ENCODE measurements at places on chromosomes 7 and 10.

DNA sequence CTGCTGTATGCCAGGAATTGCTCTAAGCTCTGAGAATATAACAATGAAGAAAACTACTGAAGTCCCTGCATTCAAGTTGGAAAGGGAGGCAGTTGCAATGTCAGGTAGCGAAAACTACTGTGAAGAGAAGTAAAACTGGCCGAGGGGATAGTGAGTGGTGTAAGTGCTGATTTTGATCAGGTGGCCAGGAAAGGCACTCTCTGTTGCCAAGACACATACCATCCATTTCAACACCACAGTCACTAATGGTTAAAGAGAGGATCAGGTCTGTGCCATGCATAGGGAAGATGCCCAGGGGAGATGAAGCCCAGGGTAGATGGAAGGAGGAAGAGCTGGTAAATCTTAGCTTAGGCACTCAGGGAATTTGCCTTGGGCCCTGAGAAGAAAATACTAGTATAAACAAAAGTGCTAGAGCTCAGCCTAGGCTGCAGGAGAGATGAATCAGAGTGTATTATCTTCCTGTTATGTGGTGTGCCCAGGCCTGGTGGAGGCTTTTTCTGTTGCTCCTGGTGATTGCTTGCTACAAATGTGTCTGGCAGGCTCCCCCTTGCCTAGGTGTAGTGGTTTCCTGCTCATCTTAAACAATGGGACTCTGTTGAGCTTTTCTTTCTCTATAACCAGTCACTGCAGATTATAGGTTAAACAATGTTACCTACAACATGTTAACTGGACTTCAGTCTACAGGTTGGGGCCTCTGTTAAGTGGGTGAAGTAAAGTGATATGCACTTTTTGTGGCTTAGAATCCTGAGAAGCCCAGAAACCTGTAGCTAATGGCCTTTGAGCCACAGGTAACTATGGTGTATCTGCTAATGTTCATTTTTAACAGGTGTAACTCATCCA lies 125.5 kb downstream of the LRRC4 start:
- no peak for DNase-seq

- no peak for DNase-seq
These were observed 84.9 kb upstream of the PRR15 start for GRCh38 chr7:29478687-29479240.

DNA sequence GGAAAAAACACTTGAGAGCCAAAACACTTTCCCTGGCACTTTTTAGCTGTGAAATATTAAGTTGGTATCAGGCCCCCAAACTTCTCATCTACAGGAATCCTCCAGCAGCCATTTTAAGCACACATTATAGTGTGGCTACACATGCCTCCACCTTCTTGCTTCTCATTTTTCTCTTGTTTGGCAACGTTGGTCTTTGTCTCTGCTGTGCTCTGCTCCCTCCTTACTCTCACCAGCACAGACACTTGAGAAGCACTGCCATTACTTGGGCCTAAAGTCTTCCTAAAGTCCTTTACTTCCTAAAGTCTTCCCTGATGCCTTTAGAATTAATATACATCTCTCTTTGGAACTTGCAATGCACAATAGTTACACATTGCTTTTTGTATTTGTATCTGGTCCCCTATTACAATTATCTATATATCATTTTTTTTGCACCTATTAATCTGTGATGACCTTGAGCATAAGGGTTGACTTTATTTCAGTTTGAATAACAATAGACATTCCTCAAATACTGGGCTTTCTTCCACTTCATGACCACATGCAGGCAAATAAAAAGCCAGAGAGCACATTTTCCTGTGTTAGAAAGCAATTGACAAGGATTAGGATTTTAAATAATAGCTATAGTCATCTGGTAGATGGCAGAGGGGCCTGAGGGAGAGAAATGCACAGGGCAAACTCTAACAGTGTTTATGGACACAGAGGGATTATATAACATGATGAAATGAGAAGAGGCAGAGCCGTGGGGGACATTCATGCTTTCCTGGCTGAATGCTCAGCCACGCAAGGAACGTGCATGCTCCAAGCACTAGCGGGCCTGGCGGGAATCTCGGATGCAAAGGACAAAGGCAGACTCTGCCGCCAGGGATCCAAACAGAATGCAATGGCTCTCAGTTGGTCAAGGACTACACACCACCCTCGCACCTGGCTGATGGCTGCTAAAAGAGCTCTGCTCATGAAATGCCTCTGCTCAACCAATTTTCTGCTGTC lies 99.3 kb downstream of the CDC14C start:
- no peak for DNase-seq

- DNase-seq, result no peak
These were observed 70.8 kb downstream of the GRID1 start for GRCh38 chr10:86295791-86296190.

DNA sequence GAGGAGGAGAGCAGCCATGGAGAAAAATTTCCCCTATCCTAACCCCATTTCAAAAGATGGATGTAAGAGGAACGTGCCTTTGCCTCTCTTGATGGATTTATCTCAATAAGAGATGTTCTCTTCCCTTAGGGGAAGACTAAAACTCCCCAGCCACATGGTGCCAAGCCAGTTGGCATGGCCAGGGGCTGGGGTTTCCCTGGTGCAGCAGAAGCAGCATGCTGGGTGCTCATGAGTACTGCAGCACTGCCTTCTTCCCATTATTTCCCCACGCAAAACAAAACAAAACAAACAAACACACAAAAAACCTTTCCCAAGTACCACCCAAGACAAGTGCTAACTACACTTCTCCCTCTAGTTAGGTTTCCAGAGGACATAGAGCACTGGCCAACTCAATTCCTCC lies 97.2 kb downstream of the DOCK4 start:
- DNase-seq, result no peak

GRCh38 chr10:98489561-98490481 lies 43.1 kb upstream of the HPS1 start:
- DNase-seq, result no peak

- DNase-seq, result no peak
These were observed 1377.8 kb upstream of the LRRTM3 start for GRCh38 chr10:65548001-65548400.

DNA sequence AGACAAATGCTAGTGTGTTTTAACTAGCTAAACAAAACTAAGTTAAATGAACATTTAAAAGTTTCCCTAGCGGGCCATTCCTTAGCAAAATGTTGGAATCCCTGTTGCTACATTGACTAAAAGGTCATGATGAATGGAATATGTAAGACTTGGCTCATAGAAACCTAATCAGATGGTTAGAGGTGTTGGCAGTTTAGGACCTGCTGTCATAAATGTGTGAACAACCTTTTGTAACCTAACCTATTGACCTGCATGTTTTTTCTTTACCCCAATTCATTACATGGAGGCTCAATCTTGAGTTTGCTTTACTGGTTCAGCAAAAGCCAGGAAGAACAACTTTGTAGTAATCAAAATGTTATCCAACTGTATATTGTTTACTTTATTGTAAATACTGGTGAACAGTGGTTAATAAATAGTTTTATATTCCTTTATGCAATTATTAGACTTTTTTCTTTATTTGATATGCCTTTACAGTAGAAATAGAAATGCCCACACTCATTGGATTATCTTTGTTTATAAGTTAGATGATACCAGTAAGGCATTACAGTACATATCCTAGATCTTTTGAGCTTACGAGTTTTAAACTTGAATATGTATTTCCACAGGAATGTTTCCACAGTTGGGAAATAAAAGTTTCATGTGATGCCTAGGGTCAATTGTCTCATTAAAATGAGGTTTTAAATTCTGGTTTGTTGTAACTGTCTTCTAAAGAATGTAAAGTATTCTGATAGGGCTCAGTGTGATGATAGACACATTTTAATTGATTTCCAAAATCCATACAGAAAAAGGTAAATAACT lies 11.6 kb downstream of the CBX3 start:
- no peak for DNase-seq

DNA sequence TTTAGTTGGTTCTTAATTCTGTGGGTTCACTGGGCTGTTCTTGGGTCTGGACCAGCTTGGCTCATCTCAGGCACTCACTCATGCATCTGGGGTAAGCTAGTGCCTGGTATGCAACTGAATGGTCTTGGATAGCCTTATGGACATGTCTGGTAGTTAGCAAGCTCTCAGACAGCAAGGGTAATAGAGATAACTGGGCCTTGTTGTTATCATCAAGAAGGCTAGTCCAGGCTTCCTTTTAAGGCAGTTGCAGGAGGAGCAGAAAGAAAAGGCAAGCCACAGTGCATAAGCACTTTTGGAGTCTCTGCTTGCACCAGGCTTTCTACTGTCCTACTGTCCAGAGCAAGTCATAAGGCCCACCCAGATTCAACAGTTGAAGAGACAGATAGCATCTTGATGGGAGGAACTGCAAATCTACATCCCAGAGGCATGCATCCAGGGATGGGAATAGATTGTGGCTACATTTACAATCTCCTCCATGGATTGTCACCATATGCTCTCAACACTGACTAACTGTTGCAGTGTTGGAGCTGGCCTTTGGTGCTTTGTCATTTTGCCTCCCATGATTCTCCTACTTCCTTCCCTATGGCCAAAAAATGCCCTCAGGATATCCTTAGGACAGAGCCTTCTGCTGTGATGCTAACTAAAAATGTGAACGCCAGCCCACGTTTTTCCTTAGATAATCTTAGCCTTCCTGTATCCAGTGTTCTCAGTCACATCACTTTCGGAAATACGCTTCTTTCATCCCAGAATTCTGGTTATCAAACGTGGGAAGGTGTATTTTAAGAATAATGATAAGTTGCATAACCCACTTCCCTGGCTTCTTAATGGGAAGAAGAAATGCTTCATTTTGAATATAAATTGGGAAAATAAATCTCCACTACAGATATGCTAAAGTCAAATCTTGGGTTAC lies 3.6 kb downstream of the GIMAP4 start:
- no peak for DNase-seq

GRCh38 chr7:159204664-159205063 lies 60.0 kb upstream of the VIPR2 start:
- no peak for DNase-seq

GRCh38 chr10:132298038-132298881 lies 9.5 kb downstream of the STK32C start:
- no peak for DNase-seq

GRCh38 chr7:112748381-112748780 lies 41.8 kb downstream of the TMEM168 start:
- DNase-seq, result no peak

DNA sequence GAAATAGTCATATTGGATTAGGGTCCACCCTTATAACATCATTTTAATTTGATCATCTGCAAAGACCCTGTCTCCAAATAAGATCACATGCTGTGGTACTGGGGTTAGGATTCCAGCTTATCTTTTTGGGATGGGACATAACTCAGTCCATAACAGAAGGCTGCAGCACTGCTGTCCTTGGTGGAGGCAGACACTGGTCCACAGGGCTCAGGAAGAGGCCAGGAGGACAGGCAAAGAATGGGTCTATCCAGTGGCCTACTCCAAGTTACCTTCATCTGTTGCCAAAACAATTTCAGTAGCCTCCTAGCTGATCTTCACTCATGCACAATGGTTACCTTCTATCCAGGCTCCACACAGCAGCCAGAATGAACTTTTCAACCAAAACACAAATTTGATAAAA lies 387.0 kb downstream of the GRID1 start:
- no peak for DNase-seq

DNA sequence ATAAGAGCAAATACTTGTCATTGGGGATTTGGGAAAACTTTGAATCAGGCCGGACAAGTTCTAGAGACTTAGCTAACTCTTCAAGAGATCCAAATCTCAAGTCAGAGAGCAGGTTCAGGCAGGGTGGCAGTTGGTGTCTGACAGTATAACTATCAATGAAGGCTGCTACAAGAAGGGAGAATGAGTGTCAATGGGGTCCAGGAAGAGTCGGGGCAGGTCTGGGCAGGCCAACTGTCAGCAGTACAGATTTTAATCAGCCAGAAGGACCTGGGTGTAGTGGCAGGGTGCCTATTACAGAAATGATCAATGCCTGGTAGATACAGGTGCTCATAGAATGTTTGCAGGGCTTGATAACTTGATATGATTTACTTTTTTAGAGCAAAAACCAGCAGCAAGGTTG lies 751.1 kb downstream of the GRM8 start:
- no peak for DNase-seq

DNA sequence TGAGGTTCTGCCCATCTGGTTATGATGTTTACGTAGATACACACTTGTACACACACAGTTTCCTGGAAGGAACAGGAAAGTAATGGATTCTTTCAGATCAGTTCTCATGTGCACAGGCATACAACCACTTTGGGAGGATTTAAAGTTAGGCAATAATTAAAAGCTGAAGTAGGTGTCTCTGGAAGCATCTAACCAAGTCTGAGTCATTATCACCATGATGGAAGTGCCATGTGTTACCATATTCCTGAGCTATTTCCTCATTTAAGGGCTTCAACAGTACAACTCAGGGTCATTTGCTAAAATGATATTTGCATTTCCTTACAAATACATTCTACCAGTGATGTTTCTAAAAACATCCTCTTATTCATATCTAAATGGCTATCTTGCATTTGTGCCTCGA lies 41.4 kb upstream of the BET1 start:
- no peak for DNase-seq

GRCh38 chr10:6170638-6171037 lies 32.1 kb upstream of the PFKFB3 start:
- no peak for DNase-seq

- no peak for DNase-seq
These were observed 142.6 kb upstream of the RHEB start for GRCh38 chr7:151662251-151662826.

GRCh38 chr7:23597094-23598091 lies at the start of gene CCDC126:
CCDC126 (plus strand) TSS chr7:23597382; CDS start chr7:23611316, 13,934 bp downstream.
- peak; percentile 28 for DNase-seq

- no peak for DNase-seq
These were observed 21.8 kb downstream of the FOXL3 start for GRCh38 chr7:311796-312195.

DNA sequence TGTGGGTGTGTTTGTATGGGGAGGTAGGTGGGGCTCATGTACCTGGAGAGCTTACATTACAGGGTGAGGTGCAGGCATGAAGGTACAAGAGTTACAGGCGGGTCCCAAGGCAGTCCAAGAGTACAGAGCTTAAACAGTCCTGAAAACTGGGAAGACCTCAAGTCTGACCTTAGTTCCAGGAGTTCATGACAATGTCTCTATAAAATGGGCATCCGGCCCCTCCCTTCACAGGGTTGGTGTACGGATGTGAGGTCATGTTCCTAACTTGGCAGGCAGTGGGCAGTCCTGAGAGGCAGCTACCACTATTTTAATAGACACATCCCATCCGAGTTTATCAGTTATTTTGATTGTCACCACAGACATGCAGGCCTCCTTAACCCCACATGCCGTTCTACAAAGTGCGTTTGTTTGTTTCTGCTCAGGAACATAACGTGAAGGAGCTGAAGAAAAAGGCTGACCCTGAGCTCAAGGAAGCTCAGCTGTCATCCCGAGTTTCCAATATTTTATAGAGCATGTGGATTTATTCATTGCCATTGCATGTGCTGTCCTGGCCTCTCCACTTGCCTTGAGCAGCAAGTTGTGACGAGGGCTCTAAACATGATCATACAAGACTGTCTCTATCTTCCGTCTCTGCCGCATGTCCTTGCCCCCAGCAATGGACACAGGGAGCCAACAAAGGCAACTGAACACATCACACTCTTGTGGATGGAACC lies 647.5 kb upstream of the IGFBP3 start:
- no peak for DNase-seq

DNA sequence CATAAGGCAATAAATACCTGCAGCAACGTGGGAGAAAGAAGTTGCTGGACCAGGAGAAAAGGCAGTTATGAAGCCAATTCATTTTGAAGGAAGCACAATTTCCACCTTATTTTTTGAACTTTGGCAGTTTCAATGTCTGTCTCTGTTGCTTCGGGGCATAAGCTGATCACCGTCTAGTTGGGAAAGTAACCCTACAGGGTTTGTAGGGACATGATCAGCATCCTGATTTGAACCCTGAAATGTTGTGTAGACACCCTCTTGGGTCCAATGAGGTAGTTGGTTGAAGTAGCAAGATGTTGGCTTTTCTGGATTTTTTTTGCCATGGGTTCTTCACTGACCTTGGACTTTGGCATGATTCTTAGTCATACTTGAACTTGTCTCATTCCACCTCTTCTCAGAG lies 13.0 kb downstream of the DUSP5 start:
- DNase-seq, result no peak

Measured in AG04449 (cell line).